ENCODE measurements at places on chromosomes 13 and 19.

DNA sequence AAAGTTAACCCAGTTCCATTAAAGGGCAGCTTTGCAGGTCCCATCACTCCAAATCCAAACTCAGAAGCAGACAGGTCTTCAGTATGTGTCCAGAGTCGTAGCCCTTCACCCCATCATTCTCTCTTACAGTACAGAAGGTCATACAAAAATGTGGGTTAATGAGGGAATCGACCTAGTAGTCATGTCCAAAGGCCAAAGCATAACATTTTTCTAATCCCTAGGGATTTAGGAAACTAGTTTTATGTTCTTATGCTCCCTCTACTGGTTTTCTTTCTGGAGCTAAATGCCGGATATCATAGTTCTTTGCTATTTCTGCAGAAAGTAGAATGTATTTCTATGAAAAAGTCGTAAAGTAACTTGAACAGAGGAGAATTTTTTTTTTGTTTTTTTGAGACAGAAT lies 72.2 kb downstream of the DHRS12 start:
- no peak for DNase-seq

GRCh38 chr19:8601796-8602195 lies 8.7 kb downstream of the ADAMTS10 start:
- no peak for DNase-seq

DNA sequence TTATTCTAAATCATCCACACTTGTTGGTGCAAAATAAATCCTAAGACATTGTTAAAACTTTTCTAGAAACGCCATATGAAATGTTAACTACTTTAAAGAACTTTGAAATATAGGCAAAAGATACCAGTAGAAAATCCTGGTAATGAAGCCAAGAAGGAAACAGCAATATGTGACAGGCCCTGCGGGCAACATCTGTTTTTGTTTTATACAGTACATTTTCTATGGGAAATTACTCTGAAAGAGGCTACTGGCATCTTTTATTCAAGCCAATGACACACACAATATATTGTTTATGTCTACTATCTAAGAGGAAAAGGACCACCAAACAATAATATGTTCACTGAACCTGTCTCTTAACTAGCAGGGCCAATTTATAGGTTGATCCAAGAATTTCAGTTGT lies 829.7 kb downstream of the PCDH17 start:
- no peak for DNase-seq

DNA sequence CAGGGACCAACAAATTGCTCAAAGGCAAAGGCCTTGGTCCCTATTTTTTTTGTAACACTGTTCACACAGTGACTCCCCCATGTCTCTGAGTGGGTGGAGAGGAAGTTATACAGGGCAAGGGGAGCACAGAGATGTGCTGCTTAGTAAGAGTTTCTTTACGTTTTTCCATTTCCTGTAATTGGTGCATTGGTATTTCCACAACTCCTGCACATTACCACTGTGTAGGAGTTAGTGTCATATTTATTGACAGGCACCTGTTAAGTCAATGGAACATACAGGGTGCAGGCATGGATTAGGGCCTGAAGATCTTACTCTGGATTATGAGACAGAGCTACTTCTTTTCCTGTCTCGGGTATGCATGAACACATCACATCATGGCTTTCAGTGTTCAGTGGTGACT lies 45.2 kb downstream of the SOX21 start:
- DNase-seq: no peak

GRCh38 chr19:246551-246950 lies 44.7 kb downstream of the PLPP2 start:
- DNase-seq: no peak

- DNase-seq: no peak
Measured at GRCh38 chr13:34618654-34619053, 323.4 kb upstream of the NBEA start.

GRCh38 chr13:48790199-48790598 lies 136.5 kb downstream of the CYSLTR2 start:
- no peak for DNase-seq

DNA sequence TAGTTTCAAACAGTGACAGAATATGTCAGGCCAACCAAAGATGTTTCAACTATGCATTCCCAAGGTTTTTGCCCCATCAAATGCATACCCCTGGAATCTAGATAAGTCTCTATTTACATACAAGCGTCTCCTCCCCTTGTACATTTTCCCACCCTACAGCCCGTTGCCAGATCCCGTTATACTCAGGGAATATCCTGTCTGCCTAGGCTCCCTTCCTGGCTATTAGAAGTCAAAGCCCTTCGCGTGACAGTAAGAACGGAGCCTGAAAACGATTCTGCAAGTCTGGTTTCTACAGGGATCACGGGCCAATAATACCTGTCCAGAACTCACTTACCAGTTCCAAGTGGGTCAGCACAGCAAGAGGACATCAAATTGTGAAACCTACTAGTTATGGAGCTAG lies 134.8 kb downstream of the LACC1 start:
- no peak for DNase-seq

- no peak for DNase-seq
Measured at GRCh38 chr13:21053231-21053630, 8.2 kb downstream of the LATS2 start.

- no peak for DNase-seq
Measured at GRCh38 chr13:107348925-107349324, 781.0 kb upstream of the ARGLU1 start.

DNA sequence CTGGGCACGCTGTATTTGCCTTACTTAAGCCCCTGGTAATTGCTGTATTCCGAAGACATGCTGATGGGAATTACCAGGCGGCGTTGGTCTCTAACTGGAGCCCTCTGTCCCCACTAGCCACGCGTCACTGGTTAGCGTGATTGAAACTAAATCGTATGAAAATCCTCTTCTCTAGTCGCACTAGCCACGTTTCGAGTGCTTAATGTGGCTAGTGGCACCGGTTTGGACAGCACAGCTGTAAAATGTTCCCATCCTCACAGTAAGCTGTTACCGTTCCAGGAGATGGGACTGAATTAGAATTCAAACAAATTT lies 676 bp downstream of the BRCA2 start:
- no peak for DNase-seq

GRCh38 chr19:46788262-46788967 lies at the start of gene SLC1A5:
TSS of gene SLC1A5 (minus strand) at chr19:46788594. CDS start at chr19:46787965, 629 bp downstream.
- peak; percentile 90 for DNase-seq

- peak; percentile 84 for DNase-seq
Measured at GRCh38 chr13:100394005-100394695, 194.4 kb downstream of the GGACT start.

DNA sequence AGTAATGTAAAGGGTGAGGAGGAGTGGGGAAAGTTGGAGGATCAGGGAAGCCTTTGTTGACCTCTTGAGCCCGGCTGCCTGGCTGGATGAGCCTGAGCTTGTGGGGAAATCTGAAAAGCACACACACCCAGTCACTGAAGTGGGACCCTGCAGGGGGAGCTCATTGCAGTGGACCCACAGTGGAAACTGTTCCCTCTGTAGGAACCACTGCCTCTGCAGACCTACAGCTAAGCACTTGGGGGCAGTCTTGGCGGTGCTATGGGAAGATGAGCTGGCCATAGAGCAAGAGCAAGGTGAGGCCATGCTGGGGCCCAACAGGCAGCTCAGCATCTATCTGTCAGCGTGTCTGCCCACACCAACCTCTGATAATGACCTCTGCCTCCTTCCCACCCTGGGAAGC lies 294.8 kb downstream of the TSHZ3 start:
- DNase-seq: peak; percentile 35

- DNase-seq: no peak
Measured at GRCh38 chr13:71300602-71301001, 566.4 kb downstream of the DACH1 start.

DNA sequence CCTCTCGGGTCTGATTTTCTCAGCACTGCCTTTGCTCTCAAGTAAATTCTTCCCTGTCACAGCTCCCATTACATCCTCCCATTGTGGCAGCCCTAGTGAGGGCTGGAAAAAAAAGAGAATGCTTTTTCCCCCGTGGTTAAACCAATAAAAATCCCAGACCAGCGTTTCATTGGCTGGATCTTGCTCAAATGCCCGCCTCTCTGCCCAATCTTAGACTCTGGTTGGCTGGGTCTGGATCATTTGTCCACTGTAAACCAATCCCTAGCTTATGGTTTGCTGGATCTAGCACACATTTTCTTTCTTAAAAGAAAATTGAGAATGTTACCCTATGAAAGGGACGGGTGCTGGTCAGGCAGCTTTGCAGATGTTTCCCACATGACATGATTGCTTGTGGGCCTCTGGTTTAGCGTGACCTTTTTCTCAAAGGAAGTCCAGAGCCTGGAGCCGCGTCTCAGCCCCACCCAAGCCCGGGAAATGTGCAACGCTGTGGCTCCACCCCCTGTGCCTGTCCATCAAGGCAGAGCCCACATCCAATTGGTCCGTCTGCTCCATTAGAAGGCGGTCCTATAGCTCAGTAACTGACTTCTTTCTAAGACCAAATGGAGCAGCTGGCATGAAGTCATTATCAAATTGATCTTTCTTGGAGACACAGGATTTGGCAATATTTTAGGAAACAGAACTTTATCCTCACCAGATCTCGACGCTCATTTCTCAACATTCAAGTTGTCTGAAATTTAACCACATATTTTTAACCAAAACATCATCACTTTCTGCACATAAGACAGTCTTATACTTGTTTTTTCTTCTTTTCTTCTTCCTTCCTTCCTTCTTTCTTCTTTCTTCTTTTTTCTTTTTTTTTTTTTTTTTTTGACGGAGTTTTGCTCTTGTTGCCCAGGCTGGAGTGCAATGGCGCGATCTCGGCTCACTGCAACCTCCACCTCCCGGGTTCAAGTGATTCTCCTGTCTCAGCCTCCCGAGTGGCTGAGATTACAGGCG lies 2.6 kb upstream of the MCEMP1 start:
- no peak for DNase-seq

GRCh38 chr19:39327363-39328045 lies 6.8 kb upstream of the LRFN1 start:
- no peak for DNase-seq

DNA sequence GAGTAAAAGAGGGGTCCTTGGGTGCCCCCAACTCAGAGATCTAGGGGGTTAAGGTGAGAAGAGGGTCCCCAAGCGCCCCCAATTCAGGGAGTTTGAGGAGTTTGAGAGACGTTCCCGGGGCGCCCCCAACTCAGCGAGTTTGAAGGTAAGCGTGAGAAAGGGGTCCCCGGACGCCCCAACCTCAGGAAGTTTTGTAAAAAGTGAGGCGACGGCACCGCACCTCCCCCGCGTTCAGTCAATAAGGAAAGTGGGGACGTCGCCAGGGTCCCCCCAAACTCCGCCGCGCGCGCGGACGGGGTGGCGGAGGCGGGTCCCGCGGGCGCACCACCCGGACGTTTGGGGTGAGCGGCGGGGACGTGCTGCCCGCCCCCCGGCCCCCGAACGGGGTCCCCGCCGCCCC lies 353 bp downstream of the RFX2 start:
- DNase-seq: no peak

DNA sequence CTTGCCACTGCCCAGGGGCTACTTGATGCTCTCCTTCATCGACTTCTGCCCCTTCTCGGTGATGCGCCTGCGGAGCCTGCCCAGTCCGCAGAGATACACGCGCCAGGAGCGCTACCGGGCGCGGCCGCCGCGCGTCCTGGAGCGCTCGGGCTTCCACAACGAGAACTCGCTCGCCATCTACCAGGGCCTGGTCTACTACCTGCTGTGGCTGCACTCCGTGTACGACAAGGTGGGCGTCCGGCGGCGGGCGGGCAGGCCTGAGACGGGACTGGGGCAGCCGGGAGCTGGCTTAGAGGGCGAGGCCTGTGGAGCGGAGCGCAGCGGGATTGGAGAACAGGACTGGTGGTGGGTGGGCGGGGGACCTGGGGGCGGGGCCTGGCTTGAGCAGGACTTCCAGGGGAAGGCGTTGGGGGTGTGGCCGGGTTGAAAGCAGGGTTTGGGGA lies 12.7 kb upstream of the PSMD8 start:
- no peak for DNase-seq

DNA sequence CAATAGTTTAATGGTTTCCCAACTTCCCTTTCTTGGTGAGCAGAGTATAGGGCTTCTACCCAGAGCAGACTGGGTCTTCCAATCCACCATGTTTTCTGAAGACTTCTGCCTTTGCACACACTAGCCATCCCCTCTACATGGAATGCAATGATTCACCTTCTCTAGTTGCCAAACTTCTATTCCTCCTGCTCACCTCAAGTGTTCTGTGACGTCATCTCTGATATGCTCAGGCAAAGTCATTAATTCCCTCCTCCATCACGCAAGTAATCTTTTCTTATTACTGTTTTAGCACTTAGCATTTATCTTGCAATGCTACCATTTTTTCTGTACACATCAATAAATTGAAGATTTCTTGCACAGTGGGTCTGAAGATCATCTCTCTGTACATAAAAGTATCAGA lies 174.2 kb downstream of the RBM26 start:
- no peak for DNase-seq

DNA sequence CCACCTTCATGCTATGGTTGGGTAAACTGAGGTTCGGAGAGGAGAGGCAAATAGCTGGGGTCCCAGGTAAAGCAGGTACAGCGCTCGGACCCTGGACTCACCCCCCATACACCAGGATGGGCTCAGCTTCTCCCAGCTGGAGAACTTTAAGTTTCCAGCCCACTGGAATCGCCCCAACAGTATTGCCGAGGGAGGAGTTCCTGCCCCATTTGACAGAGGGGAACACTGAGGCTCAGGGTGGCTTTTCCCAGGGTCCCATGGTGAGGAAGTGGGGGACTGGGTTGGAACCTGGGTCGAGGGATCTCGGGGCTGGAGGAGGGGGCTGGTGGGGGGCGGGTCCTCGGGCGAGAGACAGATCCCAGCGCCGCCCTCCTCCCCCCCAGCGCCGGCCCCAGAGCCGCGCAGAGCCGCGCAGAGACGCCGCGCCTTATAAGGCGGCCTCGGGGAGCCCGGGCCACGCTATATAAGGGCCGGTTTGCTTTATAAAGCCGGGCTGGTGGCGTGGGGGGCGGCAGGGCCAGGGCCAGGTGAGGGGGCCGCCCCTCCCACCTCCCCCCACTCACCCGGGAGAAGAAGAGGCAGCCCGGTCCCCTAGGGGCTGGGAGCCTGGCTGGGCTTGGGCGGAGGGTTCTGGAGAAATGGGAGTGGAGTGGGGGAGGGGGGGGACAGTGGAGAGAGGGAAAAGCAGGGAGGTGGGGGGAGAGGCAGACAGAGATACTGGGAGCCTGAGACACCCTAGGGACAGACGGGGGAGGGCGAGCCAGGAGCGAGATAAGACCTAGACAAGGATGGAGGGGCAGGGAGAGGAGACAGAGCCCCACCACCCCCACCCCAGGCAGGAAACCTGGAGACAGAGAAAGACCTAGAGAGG lies 1.1 kb downstream of the CNN1 start:
- no peak for DNase-seq

DNA sequence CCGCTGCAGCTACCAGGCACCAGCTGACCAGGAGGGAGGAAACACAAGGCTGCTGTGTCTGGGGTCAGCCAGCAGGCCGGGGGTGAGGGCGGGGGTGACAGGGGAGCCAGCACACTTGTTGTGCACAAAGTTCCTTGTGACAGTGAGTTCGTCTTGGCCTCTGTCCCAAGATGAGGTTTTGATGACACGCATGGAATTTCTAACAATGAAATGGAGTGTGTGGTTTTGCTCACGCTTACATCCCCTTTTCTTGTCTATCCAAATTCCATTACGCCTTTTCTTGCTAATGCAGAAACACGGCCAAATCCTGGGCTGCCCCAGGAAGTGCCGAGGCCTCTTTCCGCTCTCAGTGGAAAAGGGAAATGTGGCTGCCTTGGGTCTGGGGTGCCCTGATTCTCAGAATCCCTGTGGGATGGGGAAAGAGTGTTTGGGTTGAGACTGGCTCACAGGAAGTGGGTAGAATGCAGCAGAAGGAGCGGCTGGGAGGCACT lies 73.8 kb downstream of the GADD45B start:
- DNase-seq: peak; percentile 80

All from skeletal muscle cell (primary cell).